ENCODE measurements at places on chromosomes 13 and 19. TPM values are rescaled to one million over a fixed set of nuclear protein-coding genes. Genes with fewer than 3 reads are reported as not detected.

DNA sequence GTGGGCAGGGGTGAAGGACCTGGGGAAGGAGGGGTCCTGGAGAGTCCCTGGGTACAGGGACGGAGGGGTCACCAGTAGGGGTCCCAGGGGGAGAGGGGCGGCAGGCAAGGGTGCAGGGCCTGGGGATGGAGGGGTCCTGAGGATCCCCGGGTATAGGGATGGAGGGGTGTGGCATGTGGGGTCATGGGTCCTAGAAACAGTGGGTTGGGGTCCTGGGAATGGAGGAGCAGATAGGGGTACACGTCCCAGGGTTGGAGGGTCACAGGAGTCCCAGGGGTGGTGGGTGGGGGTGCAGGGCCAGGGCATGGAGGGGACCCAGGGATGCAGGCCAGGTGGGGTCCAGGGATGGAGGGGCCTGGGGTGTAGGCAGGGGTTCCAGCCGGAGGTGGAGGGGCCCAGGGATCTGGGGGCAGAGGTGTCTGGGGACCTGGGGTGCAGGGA, 1.4 kb downstream of the BTBD2 start:
- DNase-seq = peak; percentile 80

DNA sequence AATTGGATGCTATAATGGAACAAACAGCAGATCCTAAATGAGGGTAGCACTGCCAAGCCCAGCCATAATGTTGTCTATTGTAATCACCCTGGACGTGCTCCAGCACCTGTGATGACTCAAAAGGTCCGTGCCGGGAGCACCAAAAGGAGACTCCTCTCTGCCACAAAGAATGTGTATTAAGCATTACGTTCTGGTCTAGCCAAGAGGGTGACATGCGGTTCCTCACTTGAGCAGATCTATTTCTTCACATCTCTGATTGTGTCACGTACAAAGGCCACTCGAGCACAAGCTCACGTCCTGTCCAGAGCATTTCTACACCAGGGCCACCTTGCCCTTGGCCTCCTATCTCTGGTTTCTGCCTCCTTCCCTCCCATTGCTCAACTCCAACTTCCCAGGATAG, 219.9 kb upstream of the IRS2 start:
- DNase-seq = no peak

Gene DNAAF3
- total RNA-seq = 0.59 TPM

DNA sequence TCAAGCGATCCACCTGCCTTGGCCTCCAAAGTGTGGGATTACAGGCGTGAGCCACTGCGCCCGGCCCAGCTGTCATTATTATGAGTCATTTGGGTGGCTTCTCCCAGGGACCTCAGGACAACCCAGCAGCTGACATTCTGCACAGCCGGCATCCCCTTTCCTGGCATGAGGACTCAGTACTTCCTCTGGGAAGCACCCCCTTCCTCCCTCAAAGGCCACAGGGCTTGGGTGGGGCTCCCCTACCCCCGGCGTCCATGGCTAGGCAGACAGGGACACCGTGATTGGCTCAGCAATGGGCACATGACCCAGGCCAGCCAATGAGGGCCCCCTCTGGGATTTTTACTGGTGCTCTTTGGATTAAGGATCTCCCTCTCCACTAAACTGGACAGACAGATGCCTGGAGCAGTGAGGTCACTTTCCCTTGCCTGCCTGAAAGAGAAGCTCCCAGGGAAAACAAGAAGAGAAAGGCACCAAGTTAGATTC, 6.0 kb downstream of the KANK2 start:
- peak; percentile 99 for DNase-seq

DNA sequence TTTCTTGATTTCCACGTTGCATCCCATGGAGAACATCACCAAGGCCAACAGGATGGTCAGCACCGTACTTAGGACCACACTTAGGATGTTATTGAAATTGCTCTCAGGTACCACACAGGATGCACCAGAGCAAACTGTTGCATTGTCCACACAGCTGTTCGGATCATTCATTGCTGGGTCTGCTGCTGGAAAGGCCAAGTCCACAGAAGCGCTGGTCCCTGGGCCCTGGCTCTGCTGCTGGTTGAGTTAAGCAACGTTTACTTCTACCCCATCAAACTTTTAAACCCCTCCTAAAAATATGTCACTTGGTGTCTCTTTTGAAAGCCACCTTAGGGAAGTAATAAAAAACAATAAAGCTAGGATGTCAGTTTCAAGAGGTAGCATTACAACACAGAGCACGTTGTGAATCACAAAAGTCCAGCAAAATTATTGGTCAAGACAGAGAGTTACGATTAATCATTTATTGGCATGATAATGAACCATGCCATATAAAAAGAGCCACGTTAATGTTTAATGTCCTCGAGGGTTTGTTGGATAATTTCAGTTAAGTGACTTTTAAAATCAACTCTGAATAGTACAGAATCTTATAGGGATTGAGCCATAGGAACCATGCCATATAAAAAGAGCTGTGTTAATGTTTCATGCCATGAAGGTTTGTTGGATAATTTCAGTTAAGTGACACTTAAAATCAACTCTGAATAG, at the start of gene SLC10A2:
SLC10A2 (minus strand) TSS at position 339 of the 702 bp plus-strand sequence; CDS start at position 171, 168 bp downstream.
- no peak for DNase-seq

DNA sequence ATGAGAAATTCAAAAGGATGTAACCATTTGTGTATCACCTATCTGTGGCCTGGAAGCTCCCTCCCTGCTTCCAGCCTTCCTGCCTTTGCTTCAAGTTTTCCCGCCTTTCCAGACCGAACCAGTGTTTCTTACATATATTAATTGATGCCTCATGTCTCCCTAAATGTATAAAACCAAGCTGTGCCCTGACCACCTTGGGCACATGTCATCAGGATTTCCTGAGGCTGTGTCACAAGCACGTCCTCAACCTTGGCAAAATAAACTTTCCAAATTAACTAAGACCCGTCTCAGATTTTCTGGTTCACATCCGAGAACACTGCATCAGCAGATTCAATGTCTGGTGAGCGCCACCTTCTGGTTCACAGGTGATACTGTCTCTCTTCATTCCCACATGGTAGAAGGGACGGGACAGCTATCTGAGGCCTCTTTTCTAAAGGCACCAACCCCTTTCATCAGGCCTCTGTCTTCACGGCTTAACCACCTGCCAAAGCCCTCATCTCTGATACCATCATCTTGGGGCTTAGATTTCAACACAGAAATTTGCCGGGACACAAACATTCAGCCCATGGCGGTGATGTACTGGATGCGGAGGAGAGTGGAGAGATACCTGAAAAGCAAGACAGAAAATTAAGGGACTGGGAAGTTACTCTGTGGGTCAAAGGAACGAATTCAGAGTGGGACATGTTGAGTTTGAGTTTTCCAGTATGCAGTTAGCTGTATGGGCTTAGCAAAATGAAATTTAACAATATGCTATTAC, 58.7 kb upstream of the PABPC3 start:
- DNase-seq = peak; percentile 88

Gene KIR3DL1
- not detected for total RNA-seq

Gene TBXA2R
- total RNA-seq = 1.5 TPM

- peak; percentile 99 for DNase-seq
Observed at GRCh38 chr19:58519355-58520256, at the start of gene ZBTB45. TSS of gene ZBTB45 (minus strand) at chr19:58519810. CDS start at chr19:58517673, 2,137 bp downstream.

Gene SIGLEC12
- total RNA-seq = under 0.01 TPM

- DNase-seq = no peak
Observed at GRCh38 chr19:45296355-45296754, 26.3 kb downstream of the CKM start.

DNA sequence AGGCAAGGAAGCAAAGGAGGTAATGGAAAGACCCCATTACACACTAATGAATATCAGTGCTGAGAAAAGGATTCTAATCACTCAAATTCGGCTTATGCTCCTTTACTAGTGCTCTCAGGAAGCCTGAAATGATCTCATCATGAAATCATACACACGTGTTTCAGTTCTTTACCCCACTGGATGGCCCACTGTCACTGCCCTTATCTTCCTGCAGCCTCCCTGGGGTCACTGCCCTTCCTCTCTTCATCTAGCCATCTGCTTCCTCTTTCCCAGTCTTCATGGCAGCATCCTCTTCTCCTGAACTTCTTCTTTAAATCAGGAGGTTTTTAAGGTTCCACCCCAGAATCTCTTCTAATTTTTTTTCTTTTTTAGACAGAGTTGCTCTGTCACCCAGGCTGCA, 27.9 kb upstream of the EEF1AKMT1 start:
- DNase-seq = no peak

DNA sequence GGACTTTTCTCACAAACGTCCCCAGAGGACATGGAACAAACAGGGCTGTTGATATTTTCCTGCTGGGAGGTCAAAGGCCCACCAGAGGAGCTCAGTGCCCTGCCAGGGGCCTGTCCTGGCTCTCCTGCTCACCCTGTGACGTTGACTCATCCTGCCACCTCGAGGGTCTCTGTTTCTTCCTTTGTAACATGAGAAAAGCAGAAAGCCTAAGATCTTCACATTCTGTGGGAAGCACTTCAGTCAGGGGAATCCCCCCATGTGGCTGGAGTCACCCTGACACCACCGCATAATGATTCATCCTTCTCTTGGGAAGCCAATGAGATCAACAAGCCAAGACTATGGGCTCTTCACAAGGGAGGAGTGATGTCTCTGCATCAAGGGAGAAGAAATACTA, 147.9 kb downstream of the KATNAL1 start:
- peak; percentile 95 for DNase-seq

GRCh38 chr13:85412448-85412847, 386.8 kb downstream of the SLITRK6 start:
- DNase-seq = no peak

Gene OR1I1
- not detected for total RNA-seq

Gene RXFP2
- total RNA-seq = not detected

DNA sequence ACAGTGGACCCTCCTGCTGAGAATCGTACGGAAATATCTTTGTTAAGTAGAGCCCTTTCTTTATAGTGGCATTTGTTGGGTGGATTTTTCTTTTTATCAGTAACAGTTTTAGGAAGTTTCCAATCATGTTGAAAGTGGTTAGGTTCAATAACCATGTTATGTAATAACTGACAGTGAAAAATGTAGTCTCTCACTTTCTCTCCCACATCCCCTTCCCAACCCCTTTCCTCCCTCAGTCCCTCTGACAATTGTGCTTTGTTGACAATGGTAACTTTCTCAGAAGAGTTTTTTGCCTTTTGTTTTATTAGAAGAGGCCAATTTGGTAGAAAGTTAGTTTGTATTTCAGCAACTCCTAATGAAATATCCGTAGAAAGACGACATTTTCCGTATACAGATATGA, 77.8 kb upstream of the SLAIN1 start:
- no peak for DNase-seq

Gene DCT
- total RNA-seq = under 0.01 TPM

Gene METTL21C
- total RNA-seq = not detected

DNA sequence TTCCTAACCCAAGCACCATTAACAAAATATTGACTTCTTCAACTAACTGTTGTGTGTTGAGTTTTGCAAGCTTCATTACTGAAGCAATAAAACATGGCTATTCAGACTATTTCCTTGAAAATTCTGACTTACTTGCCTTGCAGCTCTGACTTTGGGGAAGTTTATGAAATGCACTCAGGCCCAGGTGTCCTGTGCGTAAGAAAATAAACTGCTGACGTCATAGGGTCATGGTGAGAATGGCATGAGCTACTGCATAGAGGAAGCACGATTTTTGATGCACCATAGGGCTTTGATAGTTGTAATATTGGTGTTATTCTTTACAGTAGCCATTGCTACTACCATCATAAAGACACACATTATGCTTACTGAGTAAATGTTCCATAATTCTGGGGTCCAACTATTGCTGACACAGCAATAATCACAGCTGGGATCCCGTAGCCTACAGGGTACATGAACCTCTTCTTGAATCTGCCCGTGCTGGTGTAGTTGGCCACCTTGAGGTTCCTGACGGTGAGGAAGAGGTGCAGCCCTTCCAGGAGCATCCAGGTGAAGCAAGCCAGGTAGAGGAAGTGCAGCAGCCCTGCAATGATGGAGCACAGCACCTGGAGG, 57.9 kb downstream of the MBD3L2B start:
- no peak for DNase-seq

DNA sequence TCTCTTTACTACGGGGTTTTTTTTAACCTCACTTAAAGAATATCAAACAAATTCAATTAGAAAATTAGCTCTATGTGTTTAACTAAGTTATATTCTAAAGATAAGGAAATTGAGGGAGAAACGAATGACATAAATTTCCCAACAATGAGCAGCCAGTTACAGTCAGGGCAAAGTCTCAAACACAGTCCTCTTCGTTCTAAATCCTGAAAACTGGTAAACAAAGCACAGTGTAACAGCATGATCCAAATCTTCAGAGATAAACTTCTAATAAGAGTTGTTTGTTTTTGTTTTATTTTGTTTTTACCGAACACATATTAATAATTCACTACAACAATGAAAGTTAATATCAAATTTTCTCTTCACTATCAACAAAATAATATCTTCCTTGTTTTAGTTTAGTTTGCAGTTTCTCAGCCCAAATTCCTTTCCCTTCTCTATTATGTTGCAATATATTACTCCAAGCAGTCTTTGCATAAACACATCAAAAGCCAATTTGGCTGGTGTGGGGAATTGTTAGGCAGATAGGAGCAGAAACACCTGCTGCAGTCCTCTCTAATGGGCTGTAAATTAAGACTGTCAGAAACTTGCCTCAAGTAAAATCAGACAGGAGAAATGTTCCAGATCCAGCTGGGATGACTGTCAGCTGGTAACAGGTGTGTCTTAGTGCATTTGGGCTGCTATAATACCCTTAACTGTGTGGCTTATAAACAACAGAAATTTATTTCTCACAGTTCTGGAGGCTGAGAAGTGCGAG, 106.5 kb upstream of the SGCG start:
- DNase-seq = no peak

GRCh38 chr19:30651691-30652090, 279.5 kb downstream of the ZNF536 start:
- no peak for DNase-seq

DNA sequence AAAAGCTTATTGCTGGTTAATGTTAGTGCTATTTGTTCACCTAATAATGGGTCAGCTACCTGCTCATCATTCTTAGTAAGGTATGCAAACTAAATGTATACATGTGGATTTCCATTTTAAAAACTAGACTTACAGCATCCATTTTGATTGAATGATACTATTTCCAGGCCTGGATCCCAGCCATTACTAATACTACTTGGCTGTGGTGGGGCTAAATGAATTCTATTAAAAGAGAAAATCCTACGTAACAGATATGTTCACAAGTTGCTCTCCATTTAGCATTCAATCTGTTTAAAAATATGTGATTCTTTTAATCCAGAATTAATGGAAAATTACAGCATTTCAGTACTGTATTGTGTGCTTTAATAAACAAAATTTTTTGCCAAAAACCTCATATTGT, 169.4 kb upstream of the MIR17HG start:
- DNase-seq = no peak

DNA sequence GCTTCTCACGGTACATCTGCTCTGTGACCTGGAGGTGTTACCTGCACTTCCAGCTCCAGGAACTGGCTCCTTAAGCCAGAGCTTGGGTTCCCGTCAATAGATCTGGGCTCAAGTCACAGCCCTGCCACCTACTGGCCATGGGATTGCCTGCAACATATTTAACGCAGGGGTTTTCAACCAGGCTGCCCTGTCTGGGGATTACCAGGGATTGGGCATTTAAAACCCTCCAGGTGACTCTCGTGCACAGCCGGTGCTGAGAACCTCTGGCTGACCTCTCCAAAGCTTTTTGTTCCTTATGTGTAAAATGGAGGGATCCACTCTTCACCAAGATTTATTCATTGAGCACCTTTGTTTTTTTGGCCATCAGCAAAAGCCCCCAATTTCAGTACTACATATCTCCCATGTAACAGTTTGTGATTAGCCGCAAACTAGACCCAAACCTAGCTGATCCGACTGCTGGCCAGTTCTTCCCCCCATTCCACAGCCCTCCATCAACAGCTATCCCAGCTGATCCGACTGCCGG, 76.6 kb upstream of the STK24 start:
- DNase-seq = peak; percentile 90

Gene SLC6A16
- 1.2 TPM for total RNA-seq

Gene ZNF728
- under 0.01 TPM for total RNA-seq

Gene GPR12
- not detected for total RNA-seq

Gene DENND1C
- total RNA-seq = not detected

All from osteoblast (primary cell).